ENCODE measurements at places on chromosomes 4 and X. TPM values are rescaled to one million over a fixed set of nuclear protein-coding genes. Genes with fewer than 3 reads are reported as not detected.

Gene SMIM14
- total RNA-seq, result 26.5 TPM

Gene TBC1D8B
- total RNA-seq, result not detected

Gene ATP7A
- 9.0 TPM for total RNA-seq

Gene RPA4
- not detected for total RNA-seq

Gene FOXR2
- 0.07 TPM for total RNA-seq

Gene SFRP2
- total RNA-seq, result not detected

Gene ARHGAP6
- 0.28 TPM for total RNA-seq

DNA sequence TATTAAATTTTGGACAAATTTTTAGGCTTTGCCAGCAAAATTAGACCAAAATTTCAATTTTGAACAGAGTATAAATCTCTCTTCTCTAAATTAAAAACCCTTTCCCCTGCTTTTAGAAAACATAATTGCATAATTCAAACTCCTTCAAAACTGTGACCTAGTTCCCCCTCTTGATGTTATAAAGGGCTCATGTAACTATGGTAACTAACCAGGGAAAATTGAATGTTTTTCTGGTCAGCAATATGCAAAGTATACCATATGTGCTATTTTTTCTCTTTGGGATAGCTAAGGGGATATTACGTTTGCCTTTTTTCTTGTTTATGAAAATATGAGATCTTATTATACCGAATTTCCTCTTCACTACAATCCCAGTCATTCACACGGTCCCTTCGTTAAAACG, 5.1 kb upstream of the ING2 start:
- DNase-seq, result no peak

- no peak for DNase-seq
Measured at GRCh38 chr4:82886147-82886942, 4.6 kb downstream of the SEC31A start.

- DNase-seq, result no peak
Measured at GRCh38 chr4:77827343-77827742, 8.2 kb upstream of the CNOT6L start.

DNA sequence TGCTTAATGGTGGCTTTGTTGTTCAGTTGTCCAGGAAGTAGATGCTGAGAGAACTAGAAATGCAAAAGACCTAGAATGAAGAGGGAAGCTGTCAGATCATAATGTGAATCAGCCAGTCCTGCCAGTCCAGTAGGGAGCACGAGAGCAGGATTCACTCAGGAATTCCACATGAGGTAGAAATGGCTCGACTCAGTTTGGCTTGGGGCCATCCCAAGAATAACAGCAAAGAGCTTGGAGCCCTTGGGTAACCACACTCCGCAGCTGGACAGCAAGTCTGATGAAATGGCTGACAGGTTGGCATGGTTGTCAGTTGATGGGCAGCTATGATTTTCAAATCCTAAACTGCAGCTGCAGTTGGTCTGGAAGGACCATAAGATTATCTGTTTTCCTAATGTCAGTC, 44.5 kb upstream of the WDR1 start:
- DNase-seq, result no peak

GRCh38 chrX:8455557-8455956, 9.1 kb upstream of the VCX3B start:
- no peak for DNase-seq

All from A172 (cell line).